ENCODE measurements at places on chromosomes 7 and 10.

DNA sequence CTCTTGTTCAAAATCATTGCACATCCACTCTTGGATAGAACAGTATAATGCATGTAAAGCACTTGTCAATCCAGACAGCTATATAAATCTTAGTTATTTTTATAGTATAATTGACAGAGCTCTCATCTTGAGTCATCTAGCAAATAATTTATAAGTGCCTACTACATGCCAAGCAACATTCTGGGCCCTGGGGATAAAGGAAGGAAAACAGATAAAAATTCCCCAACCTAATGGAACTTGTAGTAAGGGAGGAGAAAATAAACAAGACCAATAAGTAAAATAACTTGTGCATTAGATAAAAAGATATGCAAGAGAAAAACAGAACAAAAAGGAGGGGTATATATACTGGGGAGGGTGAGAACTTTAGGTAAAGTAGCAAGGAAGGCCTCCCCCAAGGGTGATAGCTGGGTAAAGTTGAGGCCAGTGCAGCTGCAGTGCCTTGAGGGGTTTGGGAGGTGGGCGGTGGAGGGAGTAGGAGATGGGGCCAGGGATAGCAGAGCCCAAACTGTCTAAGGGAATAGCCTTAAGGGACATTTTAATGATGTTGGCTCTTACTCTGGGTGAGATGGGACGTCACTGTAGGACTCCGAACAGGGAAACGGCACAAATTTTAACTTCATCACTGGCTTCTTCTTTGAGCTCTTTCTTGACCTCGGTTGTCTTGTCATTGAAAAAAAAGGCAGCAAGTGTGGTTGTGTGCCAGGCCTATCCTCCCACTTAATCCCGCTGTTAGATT is 79.3 kb upstream of the SEC61G start:
- DNase-seq = no peak

DNA sequence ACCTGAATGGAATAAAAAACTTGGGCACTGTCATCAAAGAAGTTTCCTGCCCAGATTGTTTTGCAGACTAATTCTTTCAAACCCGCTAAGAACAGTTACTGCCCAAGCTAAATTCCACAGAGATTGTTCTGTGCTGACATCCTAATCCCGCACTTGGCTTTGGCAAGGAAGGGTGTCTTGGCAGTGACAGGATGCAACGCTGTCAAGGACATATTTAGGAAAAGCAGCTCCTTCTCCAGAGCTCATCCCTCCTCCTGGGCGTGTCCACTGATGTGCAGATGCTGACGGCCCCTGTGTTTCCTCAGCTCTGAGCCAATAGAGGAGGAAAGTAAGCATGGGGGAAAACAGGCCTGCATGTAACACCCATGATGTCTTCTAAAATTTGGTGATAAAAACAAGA is 74.2 kb downstream of the EEPD1 start:
- DNase-seq = peak; percentile 90

- no peak for DNase-seq
These were observed 37.2 kb upstream of the EPC1 start for GRCh38 chr10:32384171-32384570.

DNA sequence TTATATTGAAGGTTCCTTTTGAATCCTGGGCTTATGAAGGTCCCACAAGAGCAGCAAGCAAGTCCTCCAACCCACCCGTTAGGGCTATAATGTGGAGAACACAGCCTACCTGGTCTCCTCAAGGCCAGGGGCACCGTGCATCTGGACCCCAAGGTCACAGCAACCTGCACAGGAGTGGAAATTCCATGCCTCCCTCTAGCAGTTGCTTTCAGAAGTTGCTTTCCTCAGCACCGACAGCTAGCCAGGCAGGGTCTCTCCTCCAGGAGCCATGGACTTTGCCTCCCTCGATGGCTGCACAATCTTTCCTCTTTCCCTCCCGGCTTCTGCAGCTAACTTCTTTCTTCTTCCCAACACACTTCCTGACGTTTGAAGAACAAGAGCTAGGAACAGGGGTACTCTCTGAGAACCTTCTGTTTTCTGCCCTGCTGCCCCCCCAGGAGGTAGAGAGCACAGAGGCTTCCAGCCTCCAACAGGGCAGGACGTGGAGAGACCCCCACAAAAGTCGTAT is 149.8 kb downstream of the PTPN20 start:
- no peak for DNase-seq

DNA sequence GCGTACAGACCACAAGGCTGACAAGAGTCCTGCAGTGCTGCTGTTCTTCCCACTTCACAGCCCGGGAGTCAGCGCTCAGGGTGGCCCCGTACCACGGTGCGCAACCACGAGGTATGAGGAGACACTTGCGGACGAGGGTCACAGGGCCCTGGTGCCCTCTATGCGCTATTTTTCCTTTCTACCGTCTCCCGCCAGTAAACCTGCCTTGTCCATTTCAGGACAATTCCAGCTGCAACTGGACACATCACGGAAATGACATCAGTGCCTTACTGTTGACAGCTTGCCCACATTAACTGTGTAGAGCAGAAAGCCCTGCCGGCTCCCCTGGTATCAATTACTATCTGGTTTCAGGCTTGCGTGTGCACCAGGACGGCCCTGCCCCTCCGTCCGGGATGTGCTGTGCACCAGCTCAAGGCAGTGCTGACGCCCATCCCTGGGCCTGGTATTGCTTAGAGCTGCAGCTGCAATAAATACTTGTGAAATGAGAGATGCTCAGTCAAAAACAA is 65.1 kb downstream of the ZRANB1 start:
- DNase-seq = peak; percentile 75

DNA sequence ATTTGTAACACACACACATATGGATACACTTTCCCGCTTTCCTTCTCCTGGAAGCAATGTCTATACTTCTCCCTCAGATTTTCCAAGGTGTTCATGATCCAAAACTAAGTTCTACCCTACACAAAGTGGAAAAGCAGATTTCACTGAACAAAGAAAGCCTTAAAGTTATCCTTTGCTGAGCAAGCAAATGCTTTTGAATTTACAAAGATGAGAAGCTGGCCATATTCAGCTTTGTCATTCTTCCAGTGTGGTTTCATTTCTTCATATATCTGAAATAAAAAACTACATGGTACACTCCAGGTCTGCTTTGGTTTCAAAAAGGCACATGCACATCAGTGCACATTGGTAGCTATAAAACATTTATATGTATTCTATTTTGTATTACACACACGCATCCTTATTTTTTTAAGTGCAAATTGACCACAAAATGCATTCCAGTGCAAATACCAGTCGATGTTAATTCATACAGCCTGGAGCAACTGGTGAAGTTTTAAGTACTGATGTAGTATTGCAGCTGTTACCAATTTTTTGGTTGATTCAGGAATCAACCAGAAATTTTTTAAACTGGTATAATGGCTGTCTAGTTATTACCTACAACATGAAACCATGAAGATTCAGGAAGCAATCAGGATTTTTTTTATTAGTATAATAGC is 65.5 kb upstream of the SRPK2 start:
- peak; percentile 92 for DNase-seq

DNA sequence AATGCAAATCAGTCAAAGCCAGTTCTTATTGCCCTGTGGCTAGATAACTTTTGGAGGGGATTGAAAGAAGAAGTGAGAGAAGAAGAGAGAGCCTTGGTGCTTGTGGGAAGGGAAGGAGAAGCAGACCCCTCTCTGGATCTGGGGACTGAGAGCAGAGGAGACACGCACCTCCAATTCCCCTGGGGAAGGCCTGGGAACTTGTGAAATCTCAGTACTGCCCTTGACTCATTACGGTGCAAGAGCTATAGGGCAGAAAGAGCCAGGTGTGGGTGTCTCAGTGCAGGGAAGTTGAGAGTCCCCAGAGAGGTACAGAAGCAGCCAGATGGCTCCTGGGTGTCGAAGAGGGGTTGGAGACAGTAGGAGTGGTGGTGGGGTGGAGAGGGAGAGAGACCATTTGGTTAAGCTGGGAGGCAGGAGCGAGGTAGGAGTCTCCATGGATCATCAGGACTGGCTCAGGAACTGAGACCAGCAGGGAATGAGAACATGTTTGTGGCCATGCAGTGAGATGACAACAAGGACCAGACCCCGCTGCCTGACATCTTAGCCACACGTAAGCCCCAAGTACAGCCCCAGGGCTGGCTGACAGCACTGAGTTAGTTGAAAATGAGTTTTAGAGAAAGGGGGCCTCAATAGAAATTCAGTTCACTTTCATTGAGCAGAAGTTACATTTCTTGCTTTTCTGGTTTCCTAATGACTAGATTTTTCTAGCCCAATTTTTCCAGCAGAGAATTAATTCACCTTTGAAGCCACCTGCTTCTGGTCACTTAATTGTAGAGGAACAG is 238.2 kb downstream of the BUB3 start:
- no peak for DNase-seq

GRCh38 chr7:92835851-92836488 is 403 bp downstream of the CDK6 start:
- peak; percentile 38 for DNase-seq

DNA sequence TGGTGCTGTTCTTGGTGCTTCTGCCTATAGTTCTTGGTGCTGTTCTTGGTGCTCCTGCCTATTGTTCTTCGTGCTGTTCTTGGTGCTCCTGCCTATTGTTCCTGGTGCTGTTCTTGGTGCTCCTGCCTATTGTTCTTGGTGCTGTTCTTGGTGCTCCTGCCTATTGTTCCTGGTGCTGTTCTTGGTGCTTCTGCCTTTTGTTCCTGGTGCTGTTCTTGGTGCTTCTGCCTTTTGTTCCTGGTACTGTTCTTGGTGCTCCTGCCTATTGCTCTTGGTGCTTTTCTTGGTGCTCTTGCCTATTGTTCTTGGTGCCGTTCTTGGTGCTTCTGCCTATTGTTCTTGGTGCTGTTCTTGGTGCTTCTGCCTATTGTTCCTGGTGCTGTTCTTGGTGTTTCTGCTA is 71.1 kb downstream of the PTPRN2 start:
- no peak for DNase-seq

DNA sequence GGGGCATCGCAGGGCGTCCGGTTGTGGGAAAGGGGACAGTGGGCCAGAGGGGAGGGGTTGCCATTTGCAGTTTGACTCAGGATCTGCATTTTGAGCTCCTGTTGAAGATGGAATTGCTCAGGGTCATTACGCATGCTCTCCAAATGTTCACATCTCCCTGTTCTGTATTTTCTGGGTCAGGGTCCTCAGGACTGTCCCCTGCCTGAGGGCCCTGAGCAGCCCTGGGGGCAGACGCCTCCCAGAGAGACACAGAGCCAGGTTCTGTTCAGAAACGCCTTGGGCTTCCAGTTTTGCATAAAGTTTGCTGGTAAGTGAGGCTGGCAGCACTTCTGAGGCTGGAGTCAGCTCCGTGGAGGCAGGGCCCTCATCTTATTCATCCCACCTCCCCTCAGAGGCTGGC is 34.1 kb upstream of the NUB1 start:
- no peak for DNase-seq

DNA sequence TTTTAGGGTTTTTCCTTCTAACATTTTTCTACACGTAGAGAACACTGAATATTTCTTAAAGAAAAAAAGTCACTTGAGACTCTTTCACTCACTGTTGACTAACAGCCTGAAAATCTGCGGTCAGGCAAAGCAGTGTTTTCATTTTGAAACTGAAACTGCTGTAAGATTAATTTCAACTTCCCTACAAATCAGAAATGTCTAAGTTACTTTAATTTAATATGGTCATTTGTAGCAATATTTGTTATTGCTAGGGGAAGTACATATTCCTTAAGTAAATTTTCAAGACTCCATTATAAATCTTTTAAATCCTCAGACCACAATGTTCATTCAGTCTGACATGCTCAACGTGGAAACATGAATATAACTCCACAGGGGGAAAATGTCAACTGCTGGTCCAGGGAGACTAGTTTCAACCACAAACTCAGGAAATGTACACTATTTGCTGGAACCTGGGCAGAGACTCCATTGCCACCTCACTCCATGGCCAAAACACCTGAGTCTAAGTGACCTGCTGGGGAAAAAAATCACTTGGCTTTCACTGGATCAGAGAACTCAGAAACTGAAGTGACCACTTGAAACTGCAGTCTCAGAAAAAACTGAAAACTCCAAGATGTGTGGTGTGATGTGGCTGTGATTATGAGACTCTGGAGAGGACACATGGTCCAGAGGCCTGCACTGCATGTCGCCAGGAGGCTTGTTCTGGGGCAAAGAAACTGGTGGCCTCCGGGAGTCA is 161.2 kb downstream of the TAX1BP1 start:
- DNase-seq = peak; percentile 71

GRCh38 chr7:128735436-128735835 is 3.7 kb upstream of the CALU start:
- DNase-seq = no peak

DNA sequence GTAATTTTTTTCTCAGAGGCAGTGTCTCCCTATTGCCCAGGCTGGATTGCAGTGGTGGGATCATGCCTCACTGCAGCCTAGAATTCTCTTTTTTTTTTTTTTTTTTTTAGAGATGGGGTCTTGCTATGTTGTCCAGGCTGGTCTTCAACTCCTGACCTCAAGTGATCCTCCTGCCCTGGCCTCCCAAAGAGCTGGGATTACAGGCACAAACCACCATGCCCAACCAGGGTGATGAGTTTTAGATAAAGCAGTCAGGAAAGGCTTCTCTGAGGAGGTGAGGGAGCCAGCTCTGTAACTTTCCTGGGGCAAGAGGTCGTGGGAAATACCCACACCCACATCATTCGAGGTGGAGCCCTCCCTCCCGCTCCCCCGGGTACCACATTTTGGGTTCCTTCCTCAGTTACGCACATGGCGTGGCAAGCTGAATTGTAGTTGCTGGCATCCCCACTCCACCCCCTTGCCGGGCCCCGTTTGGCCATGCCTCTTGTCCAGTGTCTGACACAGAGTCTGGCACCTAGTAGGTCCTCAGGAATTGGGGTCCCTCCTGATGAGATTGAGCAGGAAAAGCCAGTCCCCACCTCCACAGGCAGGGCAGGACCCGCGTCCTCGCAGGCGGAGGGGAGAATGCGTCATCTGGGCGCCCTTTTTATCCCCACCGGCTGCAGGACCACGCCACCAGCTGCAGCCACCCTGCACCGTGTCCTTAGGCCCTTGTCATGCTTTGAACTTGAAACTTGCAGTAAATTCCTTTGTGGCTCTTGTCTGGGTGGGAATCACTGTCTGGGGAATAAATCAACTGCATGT is 43.4 kb downstream of the CLIP2 start:
- no peak for DNase-seq

GRCh38 chr7:107063245-107064120 is 19.0 kb downstream of the PRKAR2B start:
- no peak for DNase-seq

DNA sequence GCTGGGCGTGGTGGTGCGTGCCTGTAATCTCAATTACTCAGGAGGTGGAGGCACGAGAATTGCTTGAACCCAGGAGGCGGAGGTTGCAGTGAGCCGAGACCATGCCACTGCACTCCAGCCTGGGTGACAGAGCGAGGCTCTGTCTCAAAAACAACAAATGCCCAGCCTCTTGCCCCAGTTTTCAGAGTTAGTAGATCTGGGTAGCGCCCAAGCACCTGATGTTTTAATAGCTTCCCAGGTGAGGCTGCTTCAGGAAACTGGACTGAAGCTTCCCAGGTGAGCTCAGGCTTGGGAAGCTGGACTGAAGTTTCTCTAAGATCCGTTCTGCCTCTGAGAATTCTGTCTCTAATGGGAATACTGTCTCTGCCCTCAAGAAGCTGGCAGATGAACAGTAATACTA is 12.2 kb downstream of the RPS24 start:
- no peak for DNase-seq

DNA sequence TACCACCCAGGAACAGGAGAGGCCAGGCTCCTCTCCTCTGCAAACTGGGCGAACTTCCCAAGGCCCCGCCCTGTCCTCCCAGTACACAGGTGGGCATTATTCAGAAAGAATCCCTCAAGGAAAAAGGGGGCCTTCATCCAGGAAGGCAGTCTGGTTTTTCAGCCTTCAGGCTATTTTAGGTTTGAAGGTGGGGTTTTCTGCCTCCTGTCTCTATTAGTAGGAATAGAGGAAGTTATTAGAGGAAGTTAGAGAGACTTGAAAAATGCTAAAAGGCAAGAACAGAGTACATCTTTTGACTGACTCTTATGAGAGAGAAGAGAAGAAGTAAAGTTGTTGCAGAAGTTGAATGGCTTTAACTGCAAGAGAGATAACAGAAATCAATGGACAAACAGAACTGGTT is 250.9 kb upstream of the SORCS1 start:
- DNase-seq = no peak

Data from fibroblast of skin of abdomen (primary cell).